ENCODE measurements at places on chromosomes 6 and 20. TPM values are rescaled to one million over a fixed set of nuclear protein-coding genes. Genes with fewer than 3 reads are reported as not detected.

- DNase-seq: peak; percentile 82
Observed at GRCh38 chr6:114364301-114364700, 21.5 kb upstream of the HS3ST5 start.

DNA sequence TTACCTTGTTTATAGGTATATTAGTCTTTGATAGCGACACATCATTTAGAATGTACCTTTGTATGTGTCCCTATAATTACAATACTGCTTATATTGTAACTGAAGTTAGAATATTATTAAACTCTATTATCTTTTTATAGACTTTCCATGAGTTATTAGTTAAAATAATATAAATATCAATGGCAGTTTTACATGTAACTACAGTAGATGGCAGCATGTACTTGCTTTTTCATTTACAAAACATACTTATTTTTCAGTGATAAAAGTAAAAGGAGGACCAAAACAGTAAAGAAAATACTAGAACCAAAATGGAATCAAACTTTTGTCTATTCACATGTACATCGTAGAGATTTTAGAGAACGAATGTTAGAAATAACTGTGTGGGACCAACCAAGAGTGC lies 364.3 kb downstream of the RIMS1 start:
- no peak for DNase-seq

- peak; percentile 97 for DNase-seq
Observed at GRCh38 chr6:100633096-100633777, 168.5 kb upstream of the SIM1 start.

- peak; percentile 31 for DNase-seq
Observed at GRCh38 chr6:81838031-81838430, 85.5 kb upstream of the TENT5A start.

- peak; percentile 6 for DNase-seq
Observed at GRCh38 chr6:107620732-107621131, 130.8 kb downstream of the SOBP start.

DNA sequence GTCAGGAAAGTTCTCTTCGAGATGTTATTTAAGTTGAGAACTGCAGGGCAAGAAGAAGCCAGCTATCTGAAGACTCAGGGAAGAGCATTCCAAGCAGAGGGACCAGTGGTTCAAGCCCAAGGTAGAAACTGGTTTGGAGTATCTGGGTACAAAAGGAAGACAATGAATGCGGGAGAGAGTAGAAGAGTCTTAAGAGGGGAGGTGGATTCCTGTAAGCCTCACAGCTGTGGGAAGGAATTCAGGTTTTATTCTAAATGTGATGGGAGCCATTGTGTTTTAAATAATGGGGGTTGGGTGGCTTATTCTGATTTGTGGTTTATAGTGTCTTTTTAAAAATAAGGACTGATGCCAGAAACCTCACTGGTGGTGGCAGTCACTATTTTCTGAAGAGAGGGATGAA lies 37.6 kb upstream of the TENT5A start:
- no peak for DNase-seq

DNA sequence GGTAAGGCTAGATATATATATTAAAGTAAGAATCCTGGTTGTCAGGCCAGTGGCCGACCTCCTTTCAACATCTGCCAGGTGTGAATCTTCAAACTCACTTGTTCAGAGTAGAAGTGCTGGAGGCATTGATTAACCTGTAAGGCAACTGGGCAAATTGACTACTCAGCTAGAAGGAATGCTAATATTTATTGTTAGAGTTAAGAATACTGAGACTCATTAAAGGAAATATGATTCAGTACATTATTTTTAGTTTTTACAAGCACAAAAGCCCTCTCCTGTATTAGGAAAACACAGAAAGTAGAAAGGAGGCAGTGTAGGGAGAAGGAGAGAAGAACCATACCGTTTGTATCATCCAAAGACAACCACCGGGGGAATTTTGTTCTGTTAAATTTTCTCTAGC lies 53.5 kb downstream of the RIPOR2 start:
- no peak for DNase-seq

DNA sequence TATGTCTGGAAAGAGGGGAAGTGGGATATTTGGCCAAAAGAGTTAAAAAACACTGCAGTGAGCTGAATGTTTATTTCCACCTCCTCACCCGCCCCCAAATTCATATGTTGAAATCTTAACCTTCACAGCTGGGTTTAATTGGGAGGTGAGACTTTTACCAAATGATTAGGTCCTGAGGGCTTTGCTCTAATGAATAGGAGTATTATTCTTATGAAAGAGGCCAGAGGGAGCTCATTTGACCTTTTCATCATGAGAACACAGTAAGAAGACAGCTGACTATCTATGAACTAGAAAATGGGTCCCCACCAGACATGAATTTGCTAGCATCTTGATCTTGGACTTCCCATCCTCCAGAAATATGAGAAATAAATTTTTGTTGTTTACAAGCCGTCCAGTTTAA lies 1028.9 kb downstream of the PHF3 start:
- DNase-seq: no peak

DNA sequence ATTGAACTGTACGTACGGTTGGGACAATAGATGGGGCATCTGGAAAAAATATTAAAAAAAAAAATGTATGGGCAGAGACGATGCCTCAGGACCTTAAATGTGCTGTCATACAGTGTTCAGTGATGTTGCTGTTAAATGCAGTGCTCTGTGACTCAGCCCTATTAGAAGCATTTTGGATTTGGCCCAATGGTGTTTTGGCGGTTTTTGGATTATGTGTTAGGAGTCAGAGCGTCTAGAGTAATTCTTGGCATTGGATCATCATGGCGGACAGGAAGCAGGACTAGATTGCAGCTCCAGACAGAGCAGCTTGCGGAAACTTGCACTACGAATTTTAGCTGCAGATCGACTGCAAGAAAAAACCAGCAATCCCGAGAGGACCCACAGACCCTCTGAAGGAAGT lies 280.0 kb downstream of the SOX4 start:
- DNase-seq: no peak

GRCh38 chr6:111727802-111728201 lies 122.1 kb upstream of the TRAF3IP2 start:
- no peak for DNase-seq

- no peak for DNase-seq
Observed at GRCh38 chr6:18166312-18167036, 11.3 kb downstream of the KDM1B start.

GRCh38 chr6:2193931-2194330 lies 51.5 kb downstream of the GMDS start:
- DNase-seq: no peak

GRCh38 chr6:84242265-84242664 lies 14.8 kb upstream of the CEP162 start:
- no peak for DNase-seq

SRMS gene
- total RNA-seq: not detected

IRF4 gene
- total RNA-seq: not detected
